ENCODE measurements at places on chromosomes 7 and 10. TPM values are rescaled to one million over a fixed set of nuclear protein-coding genes. Genes with fewer than 3 reads are reported as not detected.

The FAM237B gene
- 0.33 TPM for polyA plus RNA-seq

The FBXL13 gene
- polyA plus RNA-seq, result 3.0 TPM

The AHR gene
- polyA plus RNA-seq, result 30.8 TPM

The CFAP43 gene
- polyA plus RNA-seq, result 14.8 TPM

The UNCX gene
- polyA plus RNA-seq, result 6.5 TPM

The SFRP5 gene
- 0.07 TPM for polyA plus RNA-seq

The ADK gene
- 34.8 TPM for polyA plus RNA-seq

The CTAGE15 gene
- polyA plus RNA-seq, result 0.46 TPM

DNA sequence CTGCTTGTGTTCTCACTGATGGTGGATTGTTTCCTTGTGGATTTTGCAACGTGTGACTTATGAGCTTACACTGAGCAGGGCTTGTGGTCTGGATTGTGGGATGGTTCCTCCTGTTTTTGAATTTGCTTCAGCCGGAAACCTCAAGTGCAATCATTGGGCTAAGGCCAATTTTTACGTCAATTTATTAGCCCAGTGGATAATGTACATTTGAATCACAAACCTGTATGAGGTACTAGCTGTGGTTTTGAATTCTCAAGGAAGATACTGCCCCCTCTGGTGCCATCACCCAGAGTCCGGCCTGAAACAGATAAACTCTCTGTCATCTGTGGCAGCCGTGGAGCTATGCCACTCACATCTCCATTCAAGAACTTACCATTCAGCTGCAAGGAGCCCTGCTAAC is 7.3 kb upstream of the ZNF777 start:
- DNase-seq, result no peak

GRCh38 chr10:63712717-63713115 is 191.5 kb downstream of the REEP3 start:
- DNase-seq, result no peak

DNA sequence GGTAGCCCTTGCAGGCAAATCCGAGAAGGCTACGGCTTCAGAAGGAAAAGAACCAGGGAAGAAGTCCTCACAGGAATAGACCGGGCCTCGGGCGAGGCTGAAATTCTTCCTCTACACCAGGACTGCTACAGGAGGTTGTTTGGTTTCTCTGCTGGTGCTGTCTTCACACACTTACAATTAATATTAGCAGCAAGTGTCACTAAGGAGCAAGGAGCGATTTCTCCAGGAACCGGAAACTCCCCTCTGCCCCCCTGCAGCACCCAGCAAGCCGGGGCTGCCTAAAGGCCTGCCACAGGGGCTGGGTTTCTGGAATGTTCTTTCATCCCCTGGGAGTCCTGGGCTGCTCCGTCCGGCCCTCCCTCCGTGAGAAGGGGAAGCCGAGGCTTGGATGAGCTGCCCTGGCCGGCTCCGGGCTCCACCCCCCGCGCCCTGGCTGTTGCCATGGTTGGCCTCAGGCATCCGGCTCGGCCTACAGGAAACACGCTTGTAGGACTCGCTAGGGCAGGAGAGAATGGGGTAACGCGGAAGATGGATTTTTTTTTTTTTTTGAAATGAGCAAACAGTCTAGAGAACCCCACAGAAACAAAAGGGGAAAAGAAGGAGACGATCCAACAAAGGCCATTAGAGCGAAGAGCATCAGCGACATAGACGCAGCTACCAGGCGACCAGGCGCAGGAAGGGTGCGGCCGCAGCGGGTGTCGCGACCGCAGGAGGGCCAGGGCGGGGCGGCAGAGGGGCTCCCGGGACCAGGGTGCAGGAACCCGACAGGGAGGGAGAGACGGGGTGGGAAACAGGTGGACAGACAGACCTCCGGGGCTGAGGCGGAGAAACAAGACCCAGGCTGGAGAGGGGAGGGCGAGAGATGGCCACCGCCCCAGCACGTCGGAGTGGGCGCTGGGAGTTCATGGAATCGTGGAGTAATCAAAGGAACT is 33.0 kb downstream of the EN2 start:
- no peak for DNase-seq

- DNase-seq, result no peak
Measured at GRCh38 chr10:69087590-69088470, at the start of gene SRGN. TSS of gene SRGN (plus strand) at chr10:69088103. CDS start at chr10:69088158, 55 bp downstream.

DNA sequence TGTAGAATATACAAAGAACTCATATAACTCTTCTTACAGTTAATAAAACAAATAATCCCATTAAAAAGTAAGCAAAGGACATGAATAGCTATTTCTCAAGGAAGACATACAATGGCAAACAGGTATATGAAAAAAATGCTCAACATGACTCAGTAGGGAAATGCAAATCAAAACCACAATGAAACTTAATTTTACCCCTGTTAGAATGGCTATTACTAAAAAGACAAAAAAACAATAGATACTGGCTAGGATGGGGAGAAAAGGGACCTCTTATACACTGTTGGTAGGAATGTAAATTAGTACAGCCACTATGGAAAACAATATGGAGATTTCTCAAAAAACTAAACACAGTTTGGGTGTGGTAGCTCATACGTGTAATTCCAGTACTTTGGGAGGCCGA is 37.8 kb downstream of the HERPUD2 start:
- no peak for DNase-seq

GRCh38 chr7:105003872-105004510 is 10.0 kb upstream of the KMT2E start:
- no peak for DNase-seq

- DNase-seq, result no peak
Measured at GRCh38 chr7:85025312-85025756, 161.5 kb downstream of the SEMA3D start.

GRCh38 chr10:48383393-48383792 is 76.9 kb downstream of the MAPK8 start:
- no peak for DNase-seq

GRCh38 chr7:19294619-19295018 is 149.4 kb upstream of the FERD3L start:
- no peak for DNase-seq

DNA sequence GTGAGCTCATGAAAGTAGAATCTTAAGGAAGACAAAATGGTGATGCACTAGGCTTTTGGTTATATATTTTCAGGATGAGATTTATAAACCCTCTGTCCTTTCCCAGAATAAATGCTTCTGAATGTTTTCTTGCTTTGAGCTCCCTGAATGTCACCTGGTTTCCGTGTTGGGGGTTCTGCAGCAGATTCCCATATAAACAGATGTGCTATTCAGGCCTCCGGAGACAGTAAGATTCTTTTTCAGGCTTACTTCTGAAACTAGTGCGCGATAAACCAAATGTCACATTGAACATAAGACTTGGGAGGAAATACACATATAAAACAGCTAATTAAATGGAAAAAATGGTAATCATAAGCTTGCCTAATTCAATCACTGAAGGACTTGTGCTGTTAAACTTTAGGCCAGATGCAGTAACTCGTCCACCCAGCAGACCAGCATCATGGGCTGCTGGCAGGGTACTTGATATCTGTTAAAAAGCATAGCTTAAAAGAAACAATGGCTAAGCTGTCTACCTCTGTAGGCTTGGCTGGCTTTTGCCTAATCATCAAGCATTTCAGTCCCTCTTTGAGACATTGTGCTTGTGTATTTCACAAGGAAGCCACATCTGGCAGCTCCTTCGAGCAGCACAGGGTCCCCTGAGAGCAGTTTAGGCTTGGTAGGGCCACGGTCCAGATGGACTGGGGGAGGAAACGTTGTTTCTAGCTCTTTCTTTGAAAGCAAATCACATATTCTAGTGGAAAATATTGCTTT is 281.2 kb upstream of the KIAA1217 start:
- DNase-seq, result no peak

DNA sequence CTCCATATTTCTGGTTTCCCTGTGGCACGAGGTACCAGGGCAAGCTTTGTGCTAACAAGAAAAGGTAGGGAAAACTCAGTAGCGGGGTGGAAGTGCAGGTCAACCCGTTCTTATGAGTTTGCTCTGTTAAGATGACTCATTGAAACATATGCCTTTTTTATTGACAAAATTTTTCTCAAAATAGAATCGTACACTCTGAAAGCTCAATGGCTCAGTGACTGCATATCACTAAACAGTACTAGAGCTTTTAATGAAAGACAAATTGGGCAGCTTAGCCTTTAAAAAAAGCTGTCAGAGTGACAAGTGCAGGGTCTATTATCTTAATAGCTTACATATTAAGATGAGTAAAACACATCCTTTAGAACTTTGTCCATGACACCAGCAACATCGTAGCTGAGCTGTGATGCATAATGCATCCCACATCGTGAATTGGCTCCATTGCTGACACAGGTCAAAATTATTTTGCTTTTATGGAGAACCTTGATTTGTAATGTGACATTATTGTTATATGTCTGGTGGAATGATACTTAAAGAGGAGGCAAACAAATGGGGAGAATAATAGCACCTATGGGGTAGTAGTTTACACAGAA is 264.4 kb downstream of the ETV1 start:
- no peak for DNase-seq

- no peak for DNase-seq
Measured at GRCh38 chr7:41046221-41046761, 656.6 kb downstream of the INHBA start.

- no peak for DNase-seq
Measured at GRCh38 chr10:122530177-122530576, 30.4 kb upstream of the DMBT1 start.

DNA sequence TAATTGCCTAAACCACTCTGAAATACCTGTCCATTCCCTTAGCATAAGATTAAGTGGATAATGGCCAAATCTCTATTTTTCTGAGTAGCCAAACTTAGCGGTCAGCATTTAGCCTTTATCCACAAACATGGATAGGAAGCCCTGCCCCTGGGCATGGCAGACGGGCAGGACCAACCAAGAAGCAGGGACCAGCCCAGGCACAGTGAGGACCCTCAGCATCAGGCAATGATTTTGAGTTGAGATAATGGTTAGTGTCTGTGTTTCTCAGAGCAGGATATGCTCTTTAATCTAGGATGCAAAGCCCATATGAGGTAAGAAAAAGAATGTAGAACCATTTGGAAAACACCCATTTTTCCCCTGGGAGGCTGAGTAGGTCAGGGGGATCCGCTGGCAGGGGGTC is 131.7 kb downstream of the DPP6 start:
- no peak for DNase-seq

DNA sequence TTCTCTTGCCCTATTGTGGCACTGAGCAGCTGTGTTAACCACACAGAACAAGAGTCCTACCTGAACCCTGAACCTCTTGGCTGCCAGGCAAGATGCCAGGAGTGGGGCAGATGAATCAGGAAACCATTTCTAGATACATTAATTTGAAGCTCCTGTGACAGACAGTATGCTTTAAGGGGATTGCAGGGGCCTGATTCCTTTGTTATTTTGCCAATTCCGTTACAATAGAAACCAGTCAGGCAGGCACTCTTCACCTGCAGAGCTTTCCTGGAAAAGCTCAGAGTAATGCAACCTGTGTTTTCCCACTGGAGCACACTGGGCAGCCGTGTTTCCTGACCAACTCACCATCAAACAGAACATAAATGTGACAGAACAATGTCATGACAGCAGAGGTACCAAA is 233.1 kb downstream of the BMPER start:
- no peak for DNase-seq

DNA sequence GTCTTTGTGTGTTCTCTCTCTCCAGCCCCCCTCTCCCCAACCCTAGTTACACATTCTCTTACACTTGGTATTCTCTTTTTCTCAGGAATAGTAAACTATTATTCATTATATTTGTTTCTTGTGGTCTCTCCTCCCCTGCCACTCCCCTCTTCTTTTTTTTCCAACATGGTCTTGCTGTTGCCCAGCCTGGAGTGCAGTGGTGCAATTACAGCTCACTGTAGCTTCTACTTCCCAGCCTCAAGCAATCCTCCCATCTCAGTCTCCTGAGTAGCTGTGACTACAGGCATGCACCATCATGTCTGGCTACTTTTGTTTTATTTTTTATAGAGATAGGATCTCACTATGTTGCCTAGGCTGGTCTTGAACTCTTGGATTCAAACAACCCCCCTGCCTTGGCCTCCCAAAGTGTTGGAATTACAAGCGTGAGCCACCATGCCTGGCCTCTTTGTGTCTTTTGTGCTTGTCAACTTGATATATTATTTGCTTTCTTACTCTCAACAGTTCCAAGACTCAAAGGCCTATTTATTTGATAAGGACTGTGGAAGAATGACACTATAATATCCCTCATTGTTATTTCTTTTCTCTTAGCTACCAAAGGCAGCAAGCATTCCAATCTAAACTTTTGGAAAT is 66.9 kb downstream of the MLLT10 start:
- DNase-seq, result no peak

GRCh38 chr7:45690762-45691150 is 116.6 kb downstream of the ADCY1 start:
- DNase-seq, result no peak

GRCh38 chr7:100376066-100376465 is 2.8 kb downstream of the PILRA start:
- no peak for DNase-seq

- no peak for DNase-seq
Measured at GRCh38 chr7:98283127-98283886, 1.8 kb downstream of the BRI3 start.

- DNase-seq, result no peak
Measured at GRCh38 chr7:5758286-5758685, 23.2 kb downstream of the RNF216 start.

DNA sequence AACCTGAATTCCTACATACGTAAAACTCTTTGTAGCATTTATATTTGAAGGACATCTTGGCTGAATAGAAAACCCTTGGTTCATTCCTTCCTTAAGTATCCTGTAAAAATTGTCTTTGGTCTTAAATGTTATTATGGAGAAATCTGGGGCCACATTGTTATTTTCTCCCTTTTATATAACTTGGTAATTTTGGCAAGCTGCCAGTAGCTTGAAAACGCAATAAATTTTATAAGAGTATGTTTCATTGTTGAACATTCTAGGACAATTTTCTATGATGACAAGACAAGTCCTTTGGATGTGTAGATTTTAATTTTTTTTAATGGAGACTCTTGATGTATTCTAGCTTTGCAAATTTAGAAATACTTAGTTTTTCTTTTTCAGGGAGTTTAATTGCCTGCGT is 191.9 kb downstream of the ABCA13 start:
- DNase-seq, result no peak

DNA sequence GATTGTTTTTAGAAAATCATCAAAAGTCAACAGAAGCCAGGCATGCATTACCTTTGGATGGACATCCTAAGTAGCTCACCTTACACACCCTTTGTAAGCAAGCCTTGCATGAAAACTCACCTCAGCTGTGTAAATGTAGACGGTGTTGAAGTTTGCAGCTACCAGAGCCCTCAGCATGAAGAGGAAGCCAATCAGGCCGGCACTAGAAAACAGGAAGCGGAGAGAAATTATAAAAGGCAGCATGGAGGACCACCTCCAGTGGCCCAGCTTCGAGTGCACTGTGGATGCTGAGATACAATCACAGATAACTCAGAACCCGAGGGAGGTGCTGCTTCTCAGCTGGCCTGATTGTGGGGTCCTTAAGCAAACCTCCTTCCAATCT is 75.3 kb downstream of the SVOPL start:
- DNase-seq, result no peak

All from right renal cortex interstitium (tissue), 3 donors.